NB4 (cell line): ENCODE measurements at places on chromosomes 2 and 18.
A peak's percentile ranks its signal among the peaks of the same experiment; 100 is the strongest.

DNA sequence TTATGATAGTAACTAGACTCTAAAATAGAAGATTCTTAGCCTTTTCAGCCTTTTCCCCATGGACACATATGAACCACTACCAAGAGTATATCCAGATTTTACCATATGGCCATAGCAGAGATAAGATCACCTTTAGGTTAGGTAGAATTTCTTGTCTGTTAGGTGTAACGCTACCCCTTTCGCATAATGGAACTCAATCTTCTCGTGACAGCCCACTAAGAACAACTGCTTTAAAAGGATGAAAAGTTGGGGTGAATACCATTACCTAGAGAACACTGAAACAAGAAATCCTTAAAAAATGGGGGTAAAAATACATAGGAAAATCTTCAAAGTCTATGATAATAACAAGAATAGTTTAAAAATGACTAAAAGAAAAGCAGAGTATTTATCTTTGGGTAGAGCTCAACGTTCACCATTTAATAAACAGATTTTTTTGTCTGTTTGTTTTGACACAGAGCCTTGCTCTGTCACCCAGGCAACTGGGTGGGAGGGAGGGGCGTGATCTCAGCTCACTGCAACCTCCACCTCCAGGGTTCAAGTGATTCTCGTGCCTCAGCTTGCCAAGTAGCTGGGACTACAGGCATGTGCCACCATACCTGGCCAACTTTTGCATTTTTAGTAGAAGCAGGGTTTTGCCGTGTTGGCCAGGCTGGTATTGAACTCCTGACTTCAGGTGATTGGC is 67.2 kb downstream of the VIL1 start:
- DNase-seq: no peak

GRCh38 chr2:158153270-158154015 is 51.8 kb downstream of the UPP2 start:
- no peak for DNase-seq

DNA sequence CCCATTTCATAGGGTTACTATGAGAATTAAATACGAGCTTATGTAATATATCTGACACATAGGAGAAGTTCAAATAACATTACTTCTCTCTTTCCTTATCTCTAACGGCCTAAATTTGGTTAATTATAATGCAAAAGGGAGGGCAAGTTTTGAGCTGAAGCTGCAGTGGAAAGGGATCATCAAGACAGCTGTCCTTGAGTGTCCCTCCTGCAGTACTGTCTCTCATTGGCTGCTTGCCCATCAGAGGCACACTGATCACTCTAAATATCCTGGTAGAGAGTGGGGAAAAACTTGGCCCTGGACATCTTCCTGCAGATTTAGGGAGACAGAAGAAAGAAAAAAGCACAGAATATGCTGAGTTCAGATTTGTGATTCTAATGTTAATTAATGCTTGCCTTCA is 186.0 kb downstream of the CAMKMT start:
- DNase-seq: no peak

DNA sequence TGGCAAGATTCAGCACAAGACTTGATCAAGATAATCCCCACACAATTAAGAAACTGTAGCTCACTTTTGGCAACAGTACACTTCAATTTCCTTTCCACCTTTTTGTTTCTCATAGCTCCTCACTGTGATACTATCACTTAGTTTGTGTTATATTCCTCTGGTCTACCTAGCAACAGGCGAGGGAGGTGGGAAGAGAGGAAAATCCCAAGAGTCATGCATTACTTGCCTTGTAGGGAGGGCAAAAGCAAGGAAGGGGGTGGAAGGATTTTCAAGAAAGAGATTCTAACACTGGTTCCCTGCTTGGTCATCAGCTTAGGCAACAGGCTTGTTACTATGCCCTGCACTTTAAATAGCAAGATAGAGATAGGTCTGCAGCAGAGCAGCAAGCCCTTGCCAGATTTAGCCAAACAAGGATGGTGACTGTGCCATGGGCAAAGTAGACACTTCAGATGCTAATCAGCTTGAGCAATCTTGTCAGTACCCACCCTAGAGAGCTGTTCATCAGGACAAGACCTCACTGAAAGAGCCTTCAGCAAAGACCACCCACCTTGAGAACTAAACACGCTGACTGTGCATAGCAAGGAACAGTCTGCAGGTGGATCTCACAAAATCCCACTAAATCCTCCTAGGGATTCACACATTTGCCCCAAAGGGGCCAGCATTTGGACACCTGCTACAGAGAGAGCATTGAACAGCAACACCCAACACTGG is 134.6 kb downstream of the MBD2 start:
- no peak for DNase-seq

- DNase-seq: no peak
These were observed 158.7 kb downstream of the TDRD15 start for GRCh38 chr2:21282515-21282898.

DNA sequence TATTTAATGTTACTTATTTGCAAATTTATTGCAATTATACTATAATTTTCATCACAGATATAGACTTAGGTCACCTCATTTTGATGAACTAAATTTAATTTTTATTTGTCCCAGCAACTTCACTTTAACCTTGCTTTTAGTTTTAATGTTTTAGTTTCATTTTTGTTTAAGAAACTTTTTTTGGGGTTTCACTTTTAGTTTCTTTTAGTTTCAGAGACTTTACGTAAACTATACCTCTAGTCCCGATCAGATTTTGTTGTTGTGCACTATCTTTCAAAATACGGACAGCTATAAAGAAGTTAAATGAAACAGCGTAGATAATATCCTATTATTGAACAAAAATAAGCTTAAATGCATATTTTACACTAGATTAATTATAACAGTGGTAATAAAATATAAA is 460.5 kb downstream of the ERBB4 start:
- no peak for DNase-seq

DNA sequence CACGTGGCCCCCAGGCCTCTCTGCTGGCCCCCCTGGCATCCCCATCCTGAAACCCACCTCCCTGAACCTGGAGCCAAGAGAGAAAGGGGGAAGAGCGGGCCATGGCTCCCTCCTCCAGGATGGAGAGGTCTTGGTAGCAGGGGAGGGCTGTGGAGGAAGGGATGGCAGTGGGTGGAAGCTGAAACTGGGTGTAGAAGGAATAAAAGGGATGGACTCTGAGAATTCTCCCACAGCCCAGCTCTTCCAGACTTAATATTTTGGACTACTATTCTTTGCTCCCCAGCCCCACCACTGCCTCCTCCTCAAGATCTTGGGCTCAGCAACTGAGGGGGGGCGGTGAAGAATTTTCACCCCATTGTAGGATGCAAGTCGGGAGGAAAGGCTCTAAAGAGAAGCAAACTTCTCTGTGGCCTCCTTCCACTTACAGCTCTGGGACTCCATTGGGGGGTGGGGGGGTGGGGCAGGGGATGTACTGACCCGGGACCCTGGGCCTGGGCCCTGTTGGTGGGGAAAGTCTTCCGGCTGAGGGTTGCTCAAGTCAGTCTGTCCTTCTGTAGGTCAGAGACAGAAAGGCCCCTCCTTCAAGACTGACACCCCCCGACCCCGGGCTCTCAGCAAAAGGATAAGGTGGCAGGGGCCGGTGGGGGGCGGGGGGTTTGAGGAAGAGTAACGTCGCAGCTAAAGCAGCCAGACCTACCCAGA is 501 bp downstream of the TNS1 start:
- no peak for DNase-seq

DNA sequence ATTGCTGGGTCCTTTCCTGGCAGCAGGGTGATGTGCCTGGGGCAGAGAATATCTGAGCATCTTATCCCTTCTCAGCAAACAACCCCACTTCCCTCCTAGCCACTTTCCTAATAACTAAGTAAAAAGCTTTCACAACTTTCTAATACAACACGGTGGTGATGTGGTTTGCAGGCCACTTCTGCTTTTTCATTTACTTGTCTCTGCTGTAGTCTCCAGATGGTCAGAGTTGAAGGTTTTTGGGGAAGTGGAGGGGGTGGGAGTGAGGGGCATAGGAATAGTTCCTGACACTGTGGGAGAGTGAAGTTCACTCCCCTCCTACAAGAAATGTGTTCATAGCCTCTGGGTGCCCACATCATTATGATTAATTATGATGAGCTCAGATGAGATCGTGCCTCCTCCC is 11.6 kb downstream of the OXER1 start:
- peak; percentile 99 for DNase-seq

- DNase-seq: no peak
These were observed 175.9 kb downstream of the LPIN1 start for GRCh38 chr2:11922294-11922693.

DNA sequence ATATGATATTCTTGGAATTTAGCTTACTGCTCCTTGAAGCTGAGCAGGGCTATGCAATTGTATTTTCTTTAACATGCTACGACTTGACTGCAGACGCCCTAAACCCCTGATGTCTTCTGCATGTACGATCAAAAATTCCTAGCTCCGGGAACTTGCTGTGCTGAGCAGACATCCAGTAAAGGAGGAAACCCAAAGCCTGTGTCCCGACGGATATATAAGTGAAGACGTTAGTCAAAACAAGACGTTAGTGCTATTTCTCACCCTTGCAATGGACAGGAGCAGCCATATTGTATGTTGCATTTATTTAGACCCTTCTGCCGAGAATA is 51.5 kb downstream of the SETBP1 start:
- no peak for DNase-seq

- no peak for DNase-seq
These were observed 379.0 kb upstream of the CHST9 start for GRCh38 chr18:27564066-27564465.

GRCh38 chr2:222336442-222336841 is 37.6 kb upstream of the PAX3 start:
- no peak for DNase-seq

DNA sequence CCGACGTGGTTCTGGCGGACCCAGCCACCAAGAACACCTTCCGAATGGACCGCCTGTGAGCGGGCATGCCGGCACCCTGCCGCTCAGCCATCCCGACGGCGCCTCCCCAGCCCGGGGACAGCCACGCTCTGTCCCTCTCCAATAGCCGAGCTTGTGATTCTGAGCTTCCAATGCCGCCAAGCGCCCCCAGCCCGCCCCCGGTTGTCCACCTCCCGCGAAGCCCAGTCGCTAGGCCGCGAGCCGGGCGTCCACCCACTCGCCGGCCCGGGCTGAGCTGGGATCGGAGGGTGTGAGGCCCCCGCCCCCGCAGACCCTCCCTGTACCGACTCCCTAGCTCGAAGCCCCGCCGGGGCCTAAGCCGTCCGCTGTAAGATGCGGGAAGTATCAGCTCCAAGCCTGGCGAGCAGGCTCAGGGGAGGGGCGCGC is 1195.1 kb upstream of the CHAC2 start:
- DNase-seq: no peak

DNA sequence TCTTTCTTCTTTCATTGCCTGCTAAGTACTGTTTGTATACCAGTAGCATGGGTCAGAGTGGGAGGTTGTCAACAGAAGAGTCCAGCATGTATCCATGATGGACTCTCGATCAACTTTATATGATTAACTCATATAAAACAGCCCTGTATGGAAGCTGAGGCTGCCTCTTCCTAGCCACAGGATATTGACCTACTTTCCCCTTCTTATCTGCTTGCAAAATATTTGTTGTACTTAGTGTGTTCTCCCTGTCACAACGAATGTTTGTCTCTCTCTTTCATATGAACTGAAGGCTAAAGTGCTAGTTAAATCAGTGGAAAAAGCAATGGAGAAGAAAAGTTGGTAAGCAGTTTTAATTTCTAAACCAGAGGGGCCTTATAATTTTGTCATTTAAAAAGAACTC is 17.8 kb downstream of the MYO1B start:
- DNase-seq: no peak

- DNase-seq: peak; percentile 91
These were observed 3.0 kb downstream of the PLEK start for GRCh38 chr2:68367953-68368653.

DNA sequence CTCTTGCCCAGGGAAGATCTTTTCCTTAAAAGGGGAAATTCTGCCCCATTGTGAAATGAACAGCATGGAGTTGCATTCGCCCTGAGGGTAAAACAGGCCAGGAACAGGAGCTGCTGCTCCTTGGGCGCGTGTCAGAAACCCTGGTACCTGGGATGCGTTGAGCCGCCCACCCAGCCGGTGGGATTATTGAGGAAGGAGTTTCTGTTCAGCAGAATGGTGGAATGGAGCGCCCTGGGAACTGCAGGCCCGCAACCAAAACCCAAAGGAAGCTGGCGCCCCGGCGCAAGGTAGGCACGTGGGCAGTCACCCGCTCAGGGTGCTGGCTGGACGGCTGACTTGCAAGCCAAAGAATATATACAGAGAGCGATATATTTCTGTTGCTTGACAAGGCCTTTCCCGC is 73.5 kb downstream of the MTCL1 start:
- DNase-seq: no peak

DNA sequence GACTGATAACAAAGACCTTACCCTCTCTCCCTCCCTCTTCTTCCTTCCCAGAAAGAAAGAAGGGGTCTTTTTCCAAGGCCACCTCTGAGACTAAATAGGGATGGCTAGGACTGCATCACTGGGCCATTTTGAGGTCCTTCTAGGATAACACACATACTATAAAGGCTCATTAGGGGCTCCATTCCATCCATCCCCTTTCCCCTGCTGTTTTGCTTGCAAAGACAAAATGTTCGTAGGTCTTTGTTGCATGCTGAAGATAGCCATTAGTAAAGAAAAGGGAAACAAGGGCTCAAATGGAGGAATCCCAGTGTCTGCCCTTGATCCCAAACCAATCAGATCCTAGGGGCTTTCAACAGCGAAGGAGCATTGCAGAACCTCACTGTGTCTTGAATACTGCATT is 344.3 kb downstream of the CYP26B1 start:
- no peak for DNase-seq

GRCh38 chr2:189297446-189297845 is 117.9 kb upstream of the COL5A2 start:
- DNase-seq: no peak

DNA sequence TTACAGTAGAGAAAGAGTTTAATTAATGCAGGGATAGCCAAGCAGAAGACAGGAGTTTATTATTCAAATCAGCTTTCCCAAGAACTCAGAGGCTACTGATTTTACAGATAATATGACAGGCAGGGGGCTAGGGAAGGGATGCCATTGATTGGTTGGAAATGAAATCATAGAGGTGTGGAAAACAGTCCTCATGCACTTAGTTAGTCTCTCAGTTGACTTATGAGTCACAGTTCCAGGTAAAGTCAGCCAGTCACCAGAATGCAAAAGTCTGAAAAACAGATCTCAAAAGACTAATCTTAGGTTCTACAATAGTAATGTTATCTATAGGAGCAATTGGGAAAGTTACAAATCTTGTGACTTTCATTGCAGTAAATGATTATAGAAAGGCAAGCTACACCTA is 676.4 kb upstream of the CHAC2 start:
- no peak for DNase-seq

- DNase-seq: no peak
These were observed 29.9 kb upstream of the ZNF512 start for GRCh38 chr2:27552941-27553340.

DNA sequence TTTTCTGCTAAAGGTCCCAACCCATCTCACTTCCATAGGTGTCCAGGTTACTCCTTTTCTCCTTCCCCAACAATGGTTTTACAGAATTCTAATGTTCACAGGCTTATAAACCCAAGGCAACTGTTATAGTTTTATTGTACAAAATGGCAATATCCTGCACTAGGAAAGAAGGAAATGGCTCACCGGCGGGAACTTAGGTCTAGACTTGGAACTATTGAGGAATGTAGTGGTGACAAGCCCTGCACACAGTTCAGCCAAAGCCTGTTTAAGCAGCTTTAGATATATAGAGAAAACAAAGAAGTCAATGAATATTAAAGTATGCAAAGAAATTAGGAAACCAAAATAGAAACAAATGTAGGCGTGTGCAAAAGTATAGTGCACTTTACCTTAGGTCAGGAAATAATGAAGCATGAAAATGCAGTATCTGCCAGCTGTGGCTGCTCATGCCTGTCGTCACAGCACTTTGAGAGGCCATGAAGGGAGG is 22.7 kb upstream of the KCNG3 start:
- no peak for DNase-seq
